Spleen (tissue), 13 donors: ENCODE measurements at places on chromosomes 7 and 10. TPM values are rescaled to one million over a fixed set of nuclear protein-coding genes. Genes with fewer than 3 reads are reported as not detected.

- DNase-seq, result no peak
Measured at GRCh38 chr7:20574784-20575720, 40.4 kb upstream of the ABCB5 start.

- DNase-seq, result no peak
Measured at GRCh38 chr7:111041577-111041976, 49.4 kb upstream of the LRRN3 start.

Gene PTPN20
- polyA plus RNA-seq, result 0.39 TPM

Gene FOXP2
- polyA plus RNA-seq, result 0.11 TPM

DNA sequence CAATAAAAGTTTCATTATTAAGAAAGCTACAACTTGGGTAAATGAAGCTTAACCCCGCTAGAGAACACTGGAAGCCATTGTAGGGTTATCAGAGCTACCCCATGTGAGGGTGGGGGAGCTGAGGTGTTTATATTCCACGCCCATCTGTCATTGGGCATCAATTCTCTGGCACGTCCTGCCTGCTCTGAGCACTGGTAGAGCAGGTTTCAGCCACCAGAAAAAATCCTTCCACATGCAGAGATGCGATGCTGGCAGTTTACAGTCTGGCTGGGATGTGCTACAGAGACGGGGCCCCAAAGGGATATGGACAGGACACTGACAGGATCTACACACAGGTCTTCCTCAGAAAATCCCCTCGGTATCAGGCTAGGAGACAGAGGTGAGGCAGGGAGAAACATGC is 15.9 kb upstream of the RAPGEF5 start:
- DNase-seq, result no peak

Gene CNTNAP2
- polyA plus RNA-seq, result 0.45 TPM

GRCh38 chr10:1739751-1740150 is 2.4 kb upstream of the ADARB2 start:
- DNase-seq, result no peak
